ENCODE measurements at places on chromosomes 16 and 17. TPM values are rescaled to one million over a fixed set of nuclear protein-coding genes. Genes with fewer than 3 reads are reported as not detected.
A peak's percentile ranks its signal among the peaks of the same experiment; 100 is the strongest.

GRCh38 chr16:79843631-79844043, 243.1 kb upstream of the MAF start:
- no peak for DNase-seq

DNA sequence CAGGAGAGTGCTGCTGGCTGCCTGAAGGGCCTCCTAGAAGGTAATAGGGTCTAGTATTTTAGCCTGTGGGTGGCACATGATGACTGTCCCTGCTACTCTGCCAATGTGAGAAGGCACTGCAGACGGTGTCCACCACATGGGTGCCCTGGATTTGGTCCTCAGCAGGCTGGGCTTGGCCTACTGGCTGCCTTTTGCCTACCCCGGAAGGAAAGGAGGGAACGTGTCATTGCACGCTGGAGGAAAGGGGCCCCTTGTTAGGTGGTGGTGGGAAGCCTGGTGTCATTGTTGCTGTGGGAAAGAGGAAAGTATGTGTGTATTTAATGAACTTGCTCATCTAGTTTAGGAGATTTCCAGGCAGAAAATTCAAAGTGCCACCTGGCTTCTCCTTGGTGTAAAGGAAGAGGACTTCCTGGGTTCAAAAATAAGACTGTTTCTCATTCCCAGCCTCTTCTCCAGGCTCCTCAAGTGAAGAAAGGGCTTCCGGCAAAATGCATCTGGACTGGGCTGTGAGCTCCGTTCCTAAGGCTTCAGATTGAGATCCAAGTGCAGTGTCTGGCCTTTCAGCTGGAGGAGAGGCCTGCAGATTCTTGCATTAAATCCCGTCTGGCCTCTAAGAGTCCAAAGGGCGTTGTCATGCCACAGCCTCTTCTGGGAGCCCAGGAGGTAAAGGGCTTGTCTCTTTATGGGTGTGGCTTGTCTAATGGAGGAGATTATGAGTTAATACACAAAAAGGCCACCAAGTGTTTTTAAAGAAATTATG, 55.1 kb downstream of the RPTOR start:
- DNase-seq = peak; percentile 96

DNA sequence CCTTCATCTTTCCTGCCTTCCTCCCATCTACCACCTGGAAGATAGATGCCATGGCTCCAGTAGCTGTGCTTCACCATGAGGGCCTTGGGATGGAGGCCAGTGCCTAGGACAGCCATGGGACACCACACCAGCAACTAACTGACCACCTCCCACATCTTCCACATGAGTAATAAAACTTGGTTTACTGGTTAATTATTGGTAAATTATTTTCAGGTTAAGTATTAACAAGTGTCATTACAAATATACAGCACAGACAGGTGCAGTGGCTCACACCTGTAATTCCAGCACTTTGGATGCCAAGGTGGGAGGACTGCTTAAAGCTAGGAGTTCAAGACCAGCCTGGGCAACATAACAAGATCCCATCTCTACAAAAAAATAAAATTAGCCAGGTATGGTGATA, 14.0 kb downstream of the CDIP1 start:
- DNase-seq = no peak

DNA sequence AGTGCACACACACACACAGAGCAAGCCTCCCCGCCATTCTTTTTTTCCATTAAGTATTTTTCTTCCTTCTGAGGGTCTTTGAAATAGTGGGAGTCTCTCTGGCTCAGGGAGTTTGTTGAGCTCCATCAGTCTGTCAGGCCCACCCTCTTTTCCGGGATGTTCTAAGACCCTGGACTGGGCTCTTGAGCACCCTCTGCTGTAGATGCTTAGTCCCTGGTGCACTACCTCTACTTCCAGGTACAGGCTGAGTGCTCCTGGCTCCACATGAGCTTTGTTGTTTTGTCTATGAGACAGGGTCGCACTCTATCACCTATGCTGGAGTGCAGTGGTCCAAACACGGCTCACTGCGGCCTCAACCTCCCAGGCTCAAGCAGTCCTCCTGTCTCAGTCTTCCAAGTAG, 20.7 kb downstream of the LIMD2 start:
- no peak for DNase-seq

DNA sequence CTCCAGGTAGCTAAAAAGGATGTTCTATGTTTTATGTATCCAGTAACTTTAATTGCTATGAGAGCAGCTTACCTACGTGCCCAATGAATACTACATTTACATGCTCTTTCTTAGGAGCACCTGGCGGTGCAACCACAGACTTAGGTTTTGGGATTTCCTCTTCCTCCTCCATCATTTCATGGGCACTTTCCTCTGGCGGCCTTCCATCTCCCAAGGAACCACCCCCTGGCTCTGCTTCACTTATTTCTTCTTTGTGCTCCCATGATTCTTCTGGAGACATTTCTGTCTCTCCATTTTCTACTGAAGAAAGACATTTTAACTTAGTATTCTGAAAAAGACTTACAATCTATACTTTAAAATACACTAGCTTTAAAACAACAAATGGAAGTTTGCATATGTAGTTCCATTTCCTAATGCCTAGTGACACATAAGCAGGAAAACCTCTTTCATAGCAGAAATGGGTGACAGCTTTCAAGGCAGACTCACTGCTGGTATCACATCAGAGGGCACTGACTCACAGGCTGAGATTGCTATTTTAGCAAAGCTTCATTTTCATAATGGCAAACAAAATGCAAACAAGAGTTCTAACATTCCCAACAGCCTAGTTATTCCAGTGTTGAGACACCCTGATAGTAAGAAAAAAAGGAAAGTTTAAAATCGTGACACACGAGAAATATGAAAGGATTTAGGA, 19.1 kb downstream of the GSPT1 start:
- DNase-seq = no peak

DNA sequence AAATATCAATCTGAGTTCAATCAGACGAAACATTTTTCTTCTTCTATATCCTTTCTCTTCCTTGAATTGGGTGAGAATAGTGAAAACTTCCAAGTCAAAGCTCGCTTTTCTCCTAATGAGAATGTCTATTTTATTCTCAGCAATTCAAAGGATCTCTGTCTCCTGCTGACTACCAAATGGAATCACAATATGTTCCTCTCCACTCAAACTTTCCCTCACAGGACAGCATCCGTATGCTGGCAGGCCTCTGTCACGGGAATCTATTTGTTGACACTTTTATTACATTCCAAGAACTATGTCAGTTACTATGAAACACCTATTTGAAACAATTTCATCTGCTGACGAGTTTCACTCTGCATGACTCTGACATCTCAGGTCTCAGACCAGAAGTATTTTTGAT, 1196.6 kb downstream of the CDH11 start:
- DNase-seq = no peak

DNA sequence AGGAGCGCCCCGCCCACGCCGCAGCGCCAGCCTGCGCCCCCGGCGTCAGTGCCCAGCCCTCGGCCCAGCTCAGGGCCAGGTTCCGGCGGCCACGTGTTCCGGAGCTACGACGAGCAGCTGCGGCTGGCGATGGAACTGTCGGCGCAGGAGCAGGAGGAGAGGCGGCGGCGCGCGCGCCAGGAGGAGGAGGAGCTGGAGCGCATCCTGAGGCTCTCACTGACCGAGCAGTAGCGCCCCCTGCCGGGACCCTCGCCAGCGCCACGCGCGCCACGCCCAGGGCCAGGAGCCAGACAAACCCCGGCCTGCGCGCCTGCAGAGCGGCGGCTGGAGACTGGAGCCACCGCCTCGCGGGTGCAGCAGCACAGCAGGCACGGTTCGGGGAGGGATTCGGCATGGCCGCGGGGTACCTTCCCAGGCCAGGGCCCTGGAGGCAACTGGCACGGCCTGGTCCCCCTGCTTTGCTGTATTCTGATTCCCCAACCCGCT, 9.3 kb downstream of the CORO6 start:
- DNase-seq = peak; percentile 89

GRCh38 chr16:23564575-23565363, 7.2 kb downstream of the UBFD1 start:
- DNase-seq = no peak

The GAST gene
- 0.28 TPM for polyA plus RNA-seq

The FOXN1 gene
- polyA plus RNA-seq = 0.04 TPM
